ENCODE measurements at places on chromosomes 4 and X. TPM values are rescaled to one million over a fixed set of nuclear protein-coding genes. Genes with fewer than 3 reads are reported as not detected.

ART3 gene
- 0.07 TPM for total RNA-seq

GYPE gene
- 0.07 TPM for total RNA-seq

IL21 gene
- total RNA-seq, result not detected

BGN gene
- 6.0 TPM for total RNA-seq

SLC34A2 gene
- total RNA-seq, result not detected

SULT1E1 gene
- total RNA-seq, result 0.34 TPM

HPGDS gene
- total RNA-seq, result not detected

CLTRN gene
- 0.07 TPM for total RNA-seq

Data from mammary microvascular endothelial cell (primary cell).